ENCODE measurements at places on chromosomes 13 and 19.

- no peak for DNase-seq
These were observed 6.8 kb downstream of the NAPA start for GRCh38 chr19:47507924-47508553.

GRCh38 chr19:53538378-53539109, 599 bp downstream of the ZNF331 start:
- DNase-seq, result no peak

DNA sequence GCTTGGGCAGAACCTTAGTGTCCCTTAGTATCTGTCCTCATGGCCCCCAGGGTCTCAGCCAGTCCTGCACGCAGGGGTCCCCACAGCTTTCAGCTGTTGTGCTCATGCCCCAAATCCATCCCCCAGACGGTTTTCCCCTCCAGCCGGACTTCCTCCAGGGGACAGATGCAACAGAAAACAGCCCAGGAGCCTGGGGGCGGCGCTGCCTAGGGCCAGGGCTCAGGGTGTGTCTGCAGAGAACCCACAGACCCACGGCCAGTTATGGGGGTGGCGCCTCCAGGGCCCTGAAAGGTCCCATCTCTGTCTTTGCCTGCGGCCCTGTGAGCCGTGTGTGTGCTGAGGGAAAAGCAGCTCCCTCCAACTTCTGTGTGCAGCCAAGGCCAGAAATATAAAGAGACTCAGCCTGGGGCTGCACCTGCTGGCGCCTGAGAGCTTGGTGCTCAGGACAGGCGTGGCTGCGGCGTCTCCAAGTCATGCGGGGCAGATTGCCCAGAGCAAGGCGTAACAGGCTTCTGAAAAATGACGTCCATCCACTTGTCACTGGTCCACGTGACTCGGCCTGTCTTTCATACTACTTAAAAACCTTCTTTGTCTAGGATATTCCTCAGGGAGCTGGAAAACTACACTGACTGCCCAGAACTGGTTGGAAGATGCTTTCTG, 22.1 kb upstream of the F7 start:
- DNase-seq, result no peak

DNA sequence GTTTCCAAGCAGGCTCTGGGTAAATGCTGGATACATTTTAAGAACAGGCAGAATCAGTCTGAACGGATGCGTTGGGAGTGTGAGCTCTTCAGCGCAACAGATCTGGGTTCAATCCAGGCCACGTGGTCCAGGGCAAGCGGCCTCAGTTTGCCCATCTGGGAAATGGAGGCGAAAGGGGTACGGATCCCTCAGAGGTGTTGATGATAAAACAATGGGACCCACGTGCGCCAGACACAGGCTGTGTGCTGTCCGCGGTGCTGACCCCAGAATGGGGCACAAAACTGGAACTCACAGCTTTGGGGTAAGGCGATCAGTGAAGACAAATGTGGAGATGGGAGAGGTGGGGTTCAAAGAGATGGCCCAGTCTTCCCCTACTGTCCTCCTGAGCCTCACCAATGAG, 13.1 kb upstream of the PDE4C start:
- DNase-seq, result no peak

DNA sequence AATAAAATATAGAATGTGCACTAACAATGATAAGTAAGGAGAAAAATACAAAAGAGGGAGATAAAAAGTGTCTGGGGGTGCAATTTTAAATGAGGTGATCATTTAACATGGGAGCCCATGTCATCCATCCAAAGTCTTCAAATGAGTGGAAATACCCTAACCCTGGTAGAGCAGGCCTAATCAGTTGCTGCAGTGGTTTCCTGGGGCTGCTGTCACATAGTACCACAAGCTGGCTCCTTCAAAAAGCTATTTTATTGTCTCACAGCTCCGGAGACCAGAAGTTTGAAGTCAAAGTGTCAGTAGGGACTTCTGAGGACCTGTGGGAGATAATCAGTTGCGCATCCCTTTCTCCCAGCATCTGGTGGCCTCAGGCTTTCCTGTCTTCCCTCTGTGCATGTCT, 717.9 kb downstream of the DIAPH3 start:
- DNase-seq, result no peak

- no peak for DNase-seq
These were observed 44.0 kb downstream of the WDFY2 start for GRCh38 chr13:51628059-51628852.

GRCh38 chr13:38527140-38527539, 159.7 kb upstream of the FREM2 start:
- DNase-seq, result no peak
